ENCODE measurements at places on chromosomes 12 and 14.

- DNase-seq: no peak
Observed at GRCh38 chr12:11877869-11878780, 192.6 kb upstream of the BCL2L14 start.

DNA sequence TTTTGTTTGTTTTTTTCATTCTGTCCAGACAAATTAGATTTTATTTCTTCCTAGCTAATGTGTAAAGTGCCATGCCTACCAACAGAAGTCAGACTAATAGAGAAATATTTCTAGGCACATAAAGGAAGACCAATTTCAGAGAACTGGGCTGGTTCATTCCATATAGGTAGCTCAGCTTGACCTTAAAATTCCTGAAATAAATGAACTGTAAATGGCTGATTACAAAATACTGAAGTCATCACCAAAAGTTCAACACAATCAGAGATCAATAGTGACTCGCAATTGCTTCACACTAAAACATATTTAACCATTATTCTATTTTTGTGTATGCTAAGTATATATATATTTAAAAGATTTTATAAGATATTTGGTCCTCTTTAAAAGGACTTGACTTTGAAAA lies 34.2 kb downstream of the PTPRB start:
- DNase-seq: no peak

GRCh38 chr14:61145903-61146481 lies 135.1 kb downstream of the TMEM30B start:
- no peak for DNase-seq

GRCh38 chr14:95948558-95948981 lies 71.9 kb downstream of the TUNAR start:
- no peak for DNase-seq

DNA sequence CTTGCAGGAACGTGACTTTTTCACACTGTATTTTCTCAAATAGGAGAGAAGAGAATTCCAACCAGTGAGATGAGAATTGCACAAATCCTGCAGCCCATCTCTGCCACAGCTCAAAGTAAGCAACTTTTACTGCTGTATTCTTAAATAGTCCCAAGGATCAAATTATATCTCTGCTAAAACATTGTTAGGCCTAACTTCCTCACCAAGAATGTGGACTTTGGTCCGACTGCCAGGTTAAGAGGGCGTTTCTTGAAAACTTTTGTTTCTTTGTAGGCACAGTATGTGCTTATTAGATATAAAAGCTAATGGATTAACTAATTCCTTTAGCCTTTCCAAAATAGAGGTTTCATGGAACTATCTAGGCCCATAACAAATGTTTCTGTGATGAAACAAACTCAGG lies 61.4 kb upstream of the IFNG-AS1 start:
- DNase-seq: no peak

DNA sequence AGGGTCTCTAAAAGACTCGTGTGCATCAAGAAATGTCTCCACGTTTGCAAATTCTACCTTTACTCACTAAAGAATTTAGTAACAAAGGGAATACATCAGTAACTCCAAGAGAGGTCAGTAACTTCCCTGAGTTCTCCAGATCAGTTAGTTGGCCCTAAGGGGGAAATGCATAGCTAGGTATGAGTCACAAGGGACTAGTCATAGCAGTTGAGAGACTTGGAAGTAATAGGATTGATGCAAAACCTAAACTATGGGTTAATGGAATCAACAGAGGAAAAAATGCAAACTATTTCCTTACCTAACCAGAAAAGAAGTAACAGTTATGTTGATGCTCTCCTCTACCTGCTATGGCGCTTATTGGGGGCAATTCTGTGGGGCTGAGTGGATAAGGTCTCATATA lies 148.8 kb upstream of the GARIN6 start:
- DNase-seq: no peak

GRCh38 chr14:98137131-98138025 lies 1134.6 kb downstream of the BCL11B start:
- no peak for DNase-seq

DNA sequence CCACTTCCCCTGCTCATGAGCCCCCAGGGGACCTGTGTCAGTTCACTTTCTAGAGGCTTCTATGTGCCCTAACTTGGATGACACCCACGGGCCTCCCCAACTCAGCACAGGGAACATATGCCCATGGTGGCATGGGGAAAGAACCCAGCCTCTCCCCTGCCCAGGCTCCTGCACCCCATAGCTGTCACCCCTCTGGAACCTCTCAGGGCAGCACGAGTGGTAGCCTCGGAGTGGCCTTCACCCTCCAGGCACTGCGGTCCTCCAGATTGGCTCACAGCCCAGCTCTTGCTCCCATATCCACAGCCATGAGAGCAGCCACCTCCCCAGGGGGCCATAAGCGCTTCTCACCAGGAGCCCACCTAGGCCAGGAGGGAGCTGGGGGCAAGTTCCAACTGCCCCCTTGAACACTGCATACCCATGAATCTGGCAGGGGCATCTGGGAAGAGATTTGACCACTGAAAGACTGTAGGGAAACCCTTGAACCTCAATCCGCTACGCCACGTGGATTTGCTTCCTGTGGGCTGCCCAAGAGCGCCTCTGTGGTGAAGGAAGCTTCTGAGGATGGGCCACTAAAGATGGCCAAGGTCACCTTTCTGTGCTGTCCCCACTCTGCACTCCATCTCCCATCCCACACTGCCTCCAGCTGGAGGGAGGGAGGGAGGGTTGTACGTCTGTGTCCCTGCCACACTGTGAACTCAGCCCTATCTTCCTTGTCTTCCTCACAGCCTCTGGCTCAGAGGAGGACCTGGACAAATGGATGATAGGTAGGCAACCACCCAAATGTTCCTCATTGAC lies 11.9 kb downstream of the PLD4 start:
- no peak for DNase-seq

DNA sequence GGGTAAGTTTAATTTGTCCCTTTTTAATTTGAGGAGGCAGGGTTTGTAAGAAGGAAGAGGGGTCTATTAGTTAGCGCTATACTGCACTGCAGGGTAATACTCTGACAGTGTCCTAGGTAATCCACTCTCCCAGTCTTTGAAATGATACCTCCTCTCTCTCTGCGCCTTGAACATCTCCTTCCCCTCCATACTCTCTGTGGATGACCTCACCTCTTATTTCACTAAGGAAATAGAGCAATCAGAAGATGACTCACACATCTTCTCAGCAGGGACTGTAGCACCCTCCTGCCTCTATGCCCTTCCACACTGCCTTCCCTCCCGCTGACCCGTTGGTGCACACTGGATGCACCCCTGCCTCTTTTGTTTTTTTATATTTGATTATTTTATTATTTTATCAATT lies 94.2 kb downstream of the GRIP1 start:
- DNase-seq: no peak

DNA sequence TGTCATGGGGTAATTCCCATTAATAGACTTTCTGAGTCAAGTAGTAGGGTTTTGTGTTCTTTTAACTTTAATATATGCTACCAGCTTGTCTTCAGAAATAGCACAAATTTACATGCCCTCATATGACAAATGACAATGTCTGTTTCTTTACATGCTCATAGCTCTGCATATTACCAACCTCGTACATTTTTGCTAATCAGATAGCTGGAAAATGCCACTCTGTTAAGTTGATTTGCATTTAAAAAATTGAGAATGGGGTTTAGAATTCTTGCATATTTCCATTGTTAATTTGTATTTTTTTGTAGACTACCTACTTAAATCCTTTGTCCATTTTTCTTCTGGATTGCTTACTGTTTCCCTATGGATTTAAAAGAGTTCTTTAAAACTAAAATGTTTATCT lies 31.2 kb downstream of the SERPINA1 start:
- no peak for DNase-seq

DNA sequence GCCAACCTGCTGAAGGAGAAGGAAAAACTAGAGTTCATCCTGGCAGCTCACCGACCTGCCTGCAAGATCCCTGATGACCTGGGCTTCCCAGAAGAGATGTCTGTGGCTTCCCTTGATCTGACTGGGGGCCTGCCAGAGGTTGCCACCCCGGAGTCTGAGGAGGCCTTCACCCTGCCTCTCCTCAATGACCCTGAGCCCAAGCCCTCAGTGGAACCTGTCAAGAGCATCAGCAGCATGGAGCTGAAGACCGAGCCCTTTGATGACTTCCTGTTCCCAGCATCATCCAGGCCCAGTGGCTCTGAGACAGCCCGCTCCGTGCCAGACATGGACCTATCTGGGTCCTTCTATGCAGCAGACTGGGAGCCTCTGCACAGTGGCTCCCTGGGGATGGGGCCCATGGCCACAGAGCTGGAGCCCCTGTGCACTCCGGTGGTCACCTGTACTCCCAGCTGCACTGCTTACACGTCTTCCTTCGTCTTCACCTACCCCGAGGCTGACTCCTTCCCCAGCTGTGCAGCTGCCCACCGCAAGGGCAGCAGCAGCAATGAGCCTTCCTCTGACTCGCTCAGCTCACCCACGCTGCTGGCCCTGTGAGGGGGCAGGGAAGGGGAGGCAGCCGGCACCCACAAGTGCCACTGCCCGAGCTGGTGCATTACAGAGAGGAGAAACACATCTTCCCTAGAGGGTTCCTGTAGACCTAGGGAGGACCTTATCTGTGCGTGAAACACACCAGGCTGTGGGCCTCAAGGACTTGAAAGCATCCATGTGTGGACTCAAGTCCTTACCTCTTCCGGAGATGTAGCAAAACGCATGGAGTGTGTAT lies 2.4 kb downstream of the FOS start:
- no peak for DNase-seq

- DNase-seq: no peak
Observed at GRCh38 chr12:43357141-43357540, 194.9 kb downstream of the ADAMTS20 start.

- DNase-seq: no peak
Observed at GRCh38 chr14:51602310-51602709, 49.4 kb upstream of the FRMD6 start.

- peak; percentile 34 for DNase-seq
Observed at GRCh38 chr14:91303091-91303923, 58.8 kb upstream of the GPR68 start.

DNA sequence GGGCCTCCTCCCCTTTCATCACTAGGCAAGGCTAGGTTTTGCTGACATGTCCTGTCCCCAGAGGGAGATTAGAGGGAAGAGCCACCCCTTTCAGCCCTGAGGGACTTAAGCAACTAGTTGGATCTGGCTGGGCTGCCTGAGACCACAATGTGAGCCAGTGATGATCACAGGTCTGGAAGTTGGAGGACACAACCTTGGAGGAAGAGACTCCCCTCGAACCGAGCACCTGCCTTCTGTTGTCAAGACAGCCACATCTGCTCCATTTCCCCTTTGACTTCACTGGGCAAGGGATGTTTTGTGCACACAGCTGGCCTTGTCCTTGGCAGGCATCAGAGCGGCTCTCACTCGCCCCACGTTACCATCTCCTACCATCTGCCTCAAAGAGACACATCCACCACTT lies 31.4 kb downstream of the MVK start:
- no peak for DNase-seq
